Activated CD4-positive, CD25-positive, alpha-beta regulatory T cell (primary cell): ENCODE measurements at places on chromosomes 1 and 21.

- DNase-seq: no peak
These were observed 165.3 kb upstream of the UBE2U start for GRCh38 chr1:64038119-64038518.

- no peak for DNase-seq
These were observed 576.6 kb downstream of the NPHP4 start for GRCh38 chr1:5415606-5416005.

GRCh38 chr1:156281693-156282478 lies 739 bp downstream of the SMG5 start:
- DNase-seq: no peak

DNA sequence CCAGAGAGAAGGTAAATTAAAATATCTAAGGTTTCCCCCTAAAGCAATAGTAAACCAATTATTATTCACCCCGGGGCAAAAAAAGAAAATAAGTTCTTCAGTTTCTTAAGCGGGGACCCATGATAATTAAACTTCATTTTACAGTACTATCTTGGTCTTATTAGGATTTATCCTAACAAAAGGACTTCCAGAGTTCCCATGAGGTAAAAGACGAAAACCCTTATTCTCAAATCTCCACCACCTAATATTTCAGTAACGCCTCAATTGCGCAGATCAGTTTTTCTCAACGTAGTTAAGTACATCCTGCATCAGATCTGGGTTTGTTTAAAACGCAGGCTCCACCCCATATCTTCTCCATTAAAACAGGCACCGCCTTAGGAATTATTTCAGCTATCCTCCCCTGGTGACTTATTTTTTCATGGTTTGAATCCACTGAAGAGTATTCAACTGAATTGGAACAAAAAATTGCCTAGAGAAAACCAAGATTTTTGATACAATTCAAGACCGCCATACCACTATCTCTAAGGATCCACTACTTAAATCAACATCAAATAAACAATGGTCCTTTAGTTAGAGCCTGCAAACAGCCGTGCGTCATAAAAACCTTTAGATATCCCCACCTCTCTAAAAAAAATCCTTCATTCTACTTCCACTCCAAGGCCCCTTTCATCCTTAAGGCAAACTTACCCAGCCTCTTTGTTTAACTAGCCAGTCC lies 1.7 kb downstream of the MCL1 start:
- DNase-seq: no peak

DNA sequence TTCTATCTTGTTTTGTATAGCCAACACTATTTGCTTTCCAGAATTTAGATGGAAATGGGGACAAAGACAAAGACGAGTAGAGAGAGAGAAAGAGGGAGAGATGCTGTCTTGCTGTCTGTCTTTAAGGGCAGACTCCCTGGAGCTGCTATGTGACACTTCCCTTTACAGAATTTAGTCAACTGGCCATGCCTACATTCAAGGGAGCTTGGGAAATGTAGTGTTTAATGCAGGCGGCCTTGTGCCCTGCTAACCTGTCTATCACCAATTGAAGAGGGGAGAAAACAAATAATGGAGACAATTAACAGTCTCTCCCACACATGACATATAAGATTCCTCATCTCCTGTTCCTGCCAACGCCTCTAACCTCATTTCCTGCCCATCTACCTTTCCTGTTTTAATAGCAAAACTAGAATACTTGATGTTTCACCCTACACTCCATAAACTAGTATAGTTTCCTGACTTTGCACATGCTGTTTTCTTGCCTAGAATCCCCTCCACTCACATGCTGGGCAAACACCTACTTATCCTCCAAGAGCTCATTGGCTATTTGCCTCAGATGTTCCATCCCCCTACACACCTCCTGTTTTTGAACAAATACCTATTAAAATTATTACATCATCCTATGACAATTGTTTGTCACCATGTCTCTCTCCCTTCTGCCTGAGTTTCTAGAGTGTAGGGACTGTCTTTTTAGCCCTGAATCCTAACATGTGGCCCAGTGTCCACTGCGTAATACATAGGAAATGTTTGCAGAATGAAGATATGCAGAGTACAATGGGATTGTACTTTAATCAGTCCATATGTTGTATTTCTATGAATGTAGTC lies 117.2 kb downstream of the SLC25A24 start:
- DNase-seq: no peak

GRCh38 chr1:31497601-31498000 lies 78.7 kb upstream of the TINAGL1 start:
- DNase-seq: no peak

GRCh38 chr1:38046333-38046883 lies at the start of gene POU3F1:
Gene POU3F1, minus strand, starts transcription at chr1:38046793. Its CDS starts 50 bp downstream, at chr1:38046743.
- no peak for DNase-seq

DNA sequence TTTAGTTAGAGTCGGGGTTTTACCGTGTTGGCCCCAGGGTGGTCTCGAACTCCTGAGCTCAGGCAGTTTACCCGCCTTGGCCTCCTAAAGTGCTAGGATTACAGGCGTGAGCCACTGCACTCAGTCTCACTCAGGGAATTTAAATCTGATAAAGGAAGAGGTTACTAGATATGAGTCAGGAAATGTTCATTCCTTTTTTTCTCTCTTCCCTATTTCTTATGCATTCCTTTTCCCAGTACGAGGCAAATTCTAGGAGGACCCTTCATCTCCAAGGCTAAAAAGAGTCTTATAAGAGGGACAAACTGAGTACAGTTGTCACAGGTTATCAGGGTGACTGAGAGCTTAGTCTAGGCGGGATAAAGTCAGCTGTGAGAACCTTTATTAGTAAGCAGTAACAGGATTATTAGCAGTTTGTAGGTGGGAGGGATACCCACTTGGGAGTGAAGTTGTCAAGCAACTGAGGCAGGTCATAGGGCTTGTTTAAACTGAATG lies 9.1 kb downstream of the MACF1 start:
- no peak for DNase-seq

DNA sequence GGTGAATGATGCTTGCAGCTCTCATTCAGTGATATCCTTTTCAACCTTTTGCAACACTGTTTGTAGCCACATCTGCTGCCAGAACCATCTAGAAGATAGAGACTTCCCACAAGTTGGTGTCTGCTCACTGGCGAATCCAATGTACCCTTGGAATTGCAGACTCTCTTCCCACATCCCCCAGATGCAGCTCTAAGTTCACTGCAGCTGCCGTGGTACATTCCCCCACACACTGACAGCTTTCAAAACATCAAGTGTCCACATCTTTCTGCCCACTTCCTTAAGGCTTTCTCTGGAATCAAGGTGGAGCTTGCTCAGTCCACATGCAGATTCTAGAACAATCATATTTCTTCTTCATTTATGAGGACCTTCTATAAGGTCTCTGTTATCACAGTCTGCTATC lies 99.2 kb downstream of the PLPPR4 start:
- no peak for DNase-seq

GRCh38 chr1:96887501-96887900 lies 165.9 kb downstream of the PTBP2 start:
- DNase-seq: no peak

DNA sequence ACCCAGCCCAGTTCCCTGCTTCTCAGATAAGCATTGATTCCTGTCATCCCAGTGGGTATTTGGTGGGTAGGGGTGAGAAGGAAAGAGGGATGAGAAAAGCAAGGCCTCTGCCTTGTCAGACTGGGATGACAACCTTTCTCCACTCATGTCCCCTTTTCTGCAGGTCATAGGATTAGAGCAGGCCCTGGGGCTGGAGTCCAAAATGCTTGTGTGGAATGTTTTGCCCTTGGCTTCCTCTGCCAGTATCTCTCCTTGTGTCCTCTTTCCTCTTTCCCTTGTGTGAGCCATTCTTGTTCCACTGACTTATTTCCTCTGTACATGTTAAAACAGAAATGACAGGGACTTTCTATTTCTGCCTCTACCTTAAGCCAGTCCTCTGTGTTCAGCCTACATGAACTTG lies 4.1 kb downstream of the ATP2B4 start:
- no peak for DNase-seq

- no peak for DNase-seq
These were observed 65.6 kb downstream of the PRKCZ start for GRCh38 chr1:2115702-2116341.

- no peak for DNase-seq
These were observed 65.7 kb upstream of the RAVER2 start for GRCh38 chr1:64679177-64679576.

DNA sequence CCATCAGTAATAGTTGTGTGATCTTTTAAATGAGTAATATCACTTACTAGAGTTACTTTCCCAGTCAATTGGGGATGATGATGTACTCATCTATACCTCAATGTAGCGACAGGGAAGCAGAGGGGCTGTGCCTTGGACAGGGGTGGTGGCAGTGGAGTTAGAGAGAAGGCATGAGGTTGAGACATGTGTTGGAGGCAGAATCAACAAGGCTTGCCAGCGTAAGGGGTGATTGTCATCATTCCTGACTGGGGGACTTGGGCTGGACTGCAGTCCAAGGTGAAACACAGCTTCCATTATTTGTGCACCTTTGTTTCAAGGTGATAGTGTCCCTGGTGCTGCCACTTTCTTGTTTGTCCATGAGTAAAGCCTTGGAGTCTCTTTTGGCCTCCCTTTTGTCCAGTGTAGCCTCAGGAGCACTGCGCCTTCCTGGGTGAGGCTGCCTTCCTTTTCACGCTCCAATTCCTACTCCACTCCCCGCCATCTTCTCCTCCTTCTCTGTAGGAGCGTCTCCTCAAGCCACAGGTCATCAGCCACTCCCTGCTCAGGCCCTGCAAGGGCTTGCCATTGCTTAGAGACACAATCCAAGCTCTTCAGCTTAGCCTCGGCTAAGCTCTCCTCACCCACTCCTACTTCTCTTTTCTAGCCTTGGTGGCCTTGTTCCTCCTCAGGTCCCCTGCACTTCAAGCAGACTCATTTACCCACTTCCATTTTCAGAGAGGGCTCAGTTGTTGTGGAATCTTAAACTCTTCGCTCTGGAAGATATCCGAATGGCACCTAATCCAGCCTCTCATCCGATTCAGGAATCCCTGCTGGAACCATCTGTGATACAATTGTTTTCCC lies 77.6 kb upstream of the CD34 start:
- no peak for DNase-seq
